ENCODE measurements at places on chromosomes 16 and 17.

DNA sequence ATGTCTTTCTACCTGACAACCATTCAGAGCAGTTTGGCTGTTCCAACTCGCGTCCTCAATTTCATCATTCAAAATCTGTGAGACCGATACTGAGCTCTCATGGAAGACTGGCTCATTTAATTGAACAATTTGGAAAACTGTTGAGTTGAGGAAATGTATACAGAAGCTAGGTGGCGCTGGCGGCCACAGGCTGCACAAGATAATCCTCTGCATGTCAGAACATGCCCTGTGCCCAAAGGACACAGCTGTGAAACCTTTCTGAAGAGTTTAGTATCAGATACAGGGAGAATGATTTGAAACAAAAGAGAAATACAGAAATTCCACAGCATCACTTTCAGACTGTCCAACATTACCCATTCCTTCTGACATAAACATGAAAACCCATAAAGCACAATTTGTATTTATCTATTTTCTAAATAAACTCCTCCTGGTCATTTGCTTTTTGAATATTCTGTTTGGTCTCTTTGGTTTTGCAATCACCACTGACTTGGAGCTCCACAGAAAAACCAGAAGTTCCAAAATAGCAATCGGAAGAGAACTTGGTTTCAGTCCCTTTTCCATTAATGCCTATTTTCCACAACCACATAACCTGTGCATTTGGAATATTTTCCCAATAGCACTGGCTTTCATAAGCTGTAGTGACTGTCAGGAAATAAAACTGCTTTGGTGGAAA, 192.8 kb downstream of the MAP2K6 start:
- no peak for DNase-seq

DNA sequence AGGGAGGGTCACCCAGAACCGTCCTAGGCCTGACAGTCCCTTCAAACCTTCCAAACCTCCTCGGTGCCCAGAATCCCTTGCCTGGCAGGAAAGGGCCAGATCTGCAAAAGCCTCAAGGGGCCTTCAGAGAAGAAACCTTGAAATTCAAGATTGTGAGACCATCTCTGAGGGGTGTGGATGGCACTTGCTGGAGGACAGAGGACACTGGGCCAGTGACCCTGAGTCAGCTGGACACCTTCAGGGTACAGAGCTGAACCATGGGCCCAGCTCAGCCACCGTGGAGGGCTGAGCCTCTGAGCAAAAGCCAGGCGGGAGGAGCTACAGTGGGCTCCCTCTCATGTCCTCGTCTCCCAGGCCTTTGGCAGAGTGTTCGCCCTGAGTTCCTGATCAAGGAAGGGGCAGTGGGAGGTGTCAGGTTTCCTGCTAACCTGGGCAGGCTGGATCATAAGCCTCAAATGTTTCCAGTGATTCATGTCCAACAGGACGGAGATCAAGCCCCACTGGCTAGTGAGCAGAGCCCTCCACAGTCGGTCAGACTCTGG, 3.0 kb downstream of the PDILT start:
- DNase-seq, result no peak

GRCh38 chr16:31141489-31142108, 6.1 kb upstream of the PRSS8 start:
- DNase-seq, result no peak

- no peak for DNase-seq
Measured at GRCh38 chr16:9836118-9836736, 346.0 kb downstream of the GRIN2A start.

DNA sequence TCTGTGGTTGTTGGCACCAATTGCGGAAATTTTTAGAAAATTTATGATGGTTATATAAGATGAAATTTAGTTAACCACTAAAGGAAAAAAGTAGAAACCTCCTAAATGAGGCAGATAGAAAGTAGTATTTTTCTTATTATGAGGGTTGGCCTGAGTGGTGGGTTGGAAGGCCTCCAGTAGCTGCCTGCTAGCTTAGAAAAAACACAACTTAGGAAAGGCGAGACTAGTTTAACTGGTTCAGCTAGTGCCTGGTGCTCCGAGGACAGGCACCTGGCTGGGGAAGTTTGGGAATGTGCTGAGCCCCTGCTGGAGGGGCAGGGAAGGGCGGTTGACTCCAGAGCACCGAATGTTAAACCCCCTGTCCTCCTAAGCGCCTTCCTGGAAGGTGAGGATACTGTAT, 19.9 kb downstream of the LDHD start:
- DNase-seq, result no peak

- DNase-seq, result no peak
Measured at GRCh38 chr17:73823684-73824083, 179.4 kb upstream of the SDK2 start.

DNA sequence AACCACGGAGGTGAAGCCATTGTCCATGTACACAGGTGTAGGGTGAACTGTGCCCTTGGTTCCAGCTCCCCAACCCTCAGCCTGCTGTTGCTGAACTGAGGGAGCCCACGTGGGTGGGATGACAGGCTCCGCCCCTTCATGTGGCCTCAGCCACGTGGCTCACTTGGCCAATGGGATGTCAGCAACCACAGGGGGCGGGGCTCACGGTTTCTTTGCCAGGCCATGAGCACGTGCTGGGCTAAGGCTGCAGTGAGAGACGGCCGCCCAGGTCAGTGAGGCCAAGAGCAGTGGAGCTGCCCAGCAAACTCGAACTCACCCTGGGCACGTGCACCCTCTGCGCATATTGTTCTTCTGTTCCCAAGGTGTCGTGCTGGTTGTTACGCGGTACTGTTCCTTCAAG, 282.6 kb downstream of the IRF8 start:
- no peak for DNase-seq

GRCh38 chr16:81077076-81077940, at the start of gene C16orf46:
C16orf46 (minus strand) TSS chr16:81077238; CDS start chr16:81063955, 13,283 bp downstream.
- peak; percentile 96 for DNase-seq

GRCh38 chr16:8887952-8888560, 5.9 kb downstream of the LITAFD start:
- DNase-seq, result no peak

DNA sequence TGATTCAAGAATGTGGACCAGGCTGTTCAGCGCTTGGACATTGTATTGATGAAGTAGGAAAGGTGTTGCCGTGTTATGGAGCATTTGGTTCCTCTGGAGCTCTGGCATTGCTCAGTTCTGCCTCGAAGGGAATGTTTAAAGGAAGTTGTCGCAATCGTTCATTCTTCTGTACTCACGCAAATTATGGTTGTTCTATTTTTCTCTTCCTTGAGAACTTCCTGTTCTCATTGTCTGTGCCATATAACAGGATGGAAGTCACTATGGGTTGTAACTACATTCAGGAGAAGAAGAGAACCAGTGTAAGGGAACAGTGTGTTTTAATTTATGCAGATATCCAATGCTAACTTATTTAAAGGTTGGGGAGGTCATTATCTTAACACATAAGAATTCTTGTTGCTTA, 13.0 kb downstream of the PCTP start:
- no peak for DNase-seq

- no peak for DNase-seq
Measured at GRCh38 chr16:50024207-50024606, 818 bp upstream of the CNEP1R1 start.

DNA sequence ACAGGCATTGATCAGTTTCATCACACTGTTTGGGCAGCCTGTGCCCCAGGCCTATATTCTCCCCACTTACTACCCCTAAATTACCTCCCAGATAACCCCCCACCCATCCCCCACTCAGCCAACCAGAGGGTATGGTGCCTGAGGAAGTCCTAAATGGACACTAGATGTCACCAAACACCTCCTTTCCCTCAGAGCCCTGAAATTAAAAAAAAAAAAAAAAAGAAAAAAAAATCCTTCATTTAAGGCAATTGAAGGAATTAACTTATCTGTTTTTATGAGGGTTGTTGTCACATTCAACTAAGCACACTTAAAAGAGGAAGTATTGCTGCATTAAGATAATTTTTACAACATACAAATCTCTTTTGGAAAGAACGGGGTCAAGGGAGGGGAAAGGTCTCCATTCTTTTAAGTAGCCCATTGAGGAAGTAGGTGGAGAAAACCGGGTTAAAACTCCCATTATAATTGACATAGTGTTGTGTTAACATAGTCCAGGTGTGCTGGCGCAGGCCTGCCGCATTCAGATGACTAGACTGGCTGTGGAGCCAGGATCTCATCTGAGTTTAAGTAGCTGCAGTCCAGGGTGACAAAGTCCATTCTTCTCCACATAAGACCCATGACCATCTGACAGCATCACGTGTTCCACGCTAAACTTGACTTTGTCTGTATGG, 46.3 kb downstream of the SNX11 start:
- no peak for DNase-seq

DNA sequence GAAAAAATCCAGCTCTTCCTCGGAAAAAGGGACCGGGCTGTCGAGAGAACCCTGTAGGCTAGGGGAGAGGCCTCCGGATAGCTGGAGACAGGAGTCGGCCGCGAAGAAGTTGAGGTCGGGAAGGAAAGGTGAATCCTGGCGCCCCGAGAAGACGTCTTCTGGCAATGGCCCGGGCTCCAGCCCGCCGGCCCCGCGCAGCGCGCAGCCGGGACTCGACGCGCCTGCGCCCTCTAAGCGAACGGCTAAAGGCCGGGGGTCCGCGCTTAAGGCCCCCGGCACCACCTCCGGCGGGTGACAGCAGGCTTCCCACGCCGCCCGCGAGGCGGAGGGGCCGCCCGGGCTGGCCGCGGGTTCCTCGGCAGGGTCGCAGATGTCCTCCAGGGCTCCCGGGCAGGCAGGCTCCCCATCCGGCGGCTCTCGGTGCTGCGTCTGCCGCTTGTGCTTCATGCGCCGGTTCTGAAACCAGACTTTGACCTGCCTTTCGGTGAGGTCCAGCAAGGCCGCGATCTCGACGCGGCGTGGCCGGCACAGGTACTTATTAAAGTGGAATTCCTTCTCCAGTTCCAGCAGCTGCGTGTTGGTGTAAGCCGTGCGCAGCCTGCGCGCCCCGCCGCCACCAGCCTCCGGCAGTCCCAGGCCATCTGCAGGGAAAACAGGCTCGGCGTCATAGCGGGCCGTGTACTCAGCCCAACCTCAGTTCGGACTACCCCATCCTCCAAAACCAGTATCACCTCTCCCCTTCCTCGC, 1.6 kb downstream of the HOXB2 start:
- peak; percentile 44 for DNase-seq

GRCh38 chr16:58510776-58511628, 4.3 kb upstream of the SETD6 start:
- DNase-seq, result no peak

GRCh38 chr17:55356434-55357328, 65.0 kb downstream of the MMD start:
- peak; percentile 63 for DNase-seq

- no peak for DNase-seq
Measured at GRCh38 chr16:80744856-80745255, 59.5 kb downstream of the CDYL2 start.

- no peak for DNase-seq
Measured at GRCh38 chr16:31008149-31008548, 2.3 kb downstream of the STX1B start.

DNA sequence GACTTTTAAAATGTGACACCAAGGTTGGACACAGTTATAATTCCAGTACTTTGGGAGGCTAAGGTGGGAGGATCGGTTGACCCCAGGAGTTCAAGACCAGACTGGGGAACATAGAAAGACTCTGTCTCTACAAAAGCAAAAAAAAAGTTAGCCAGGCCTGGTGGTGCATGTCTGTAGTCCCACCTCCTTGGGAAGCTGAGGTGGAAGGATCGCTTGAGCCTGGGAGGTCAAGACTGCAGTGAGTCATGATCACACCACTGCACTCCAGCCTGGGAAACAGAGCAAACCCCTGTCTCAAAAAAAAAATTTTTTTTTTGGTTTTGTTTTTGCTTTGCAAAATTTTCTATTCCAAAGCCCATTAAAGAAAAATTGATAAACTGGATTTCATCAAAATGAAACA, 281.4 kb downstream of the BCAS3 start:
- no peak for DNase-seq

GRCh38 chr17:45719335-45720071, 64.6 kb upstream of the CRHR1 start:
- no peak for DNase-seq

DNA sequence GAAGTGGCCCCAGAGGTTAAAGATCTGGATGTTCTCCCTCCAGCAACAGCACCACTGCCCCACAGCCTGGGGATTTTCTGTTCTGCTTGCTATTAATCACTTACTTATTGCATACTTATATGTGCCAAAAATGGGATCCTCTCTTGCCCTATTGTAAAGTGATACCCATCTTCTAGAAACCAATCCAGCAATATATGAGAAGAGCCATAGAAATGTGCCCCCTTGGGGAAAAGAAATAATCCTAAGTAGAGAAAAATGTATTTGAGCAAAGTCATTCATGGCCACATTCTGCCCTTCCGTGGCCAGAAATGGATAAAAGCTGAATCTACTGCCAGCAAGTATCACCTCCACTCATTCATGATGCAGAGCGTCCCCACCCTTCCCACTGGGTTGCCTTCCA, 20.9 kb downstream of the SOST start:
- no peak for DNase-seq

GRCh38 chr16:64762211-64762610, 359.7 kb downstream of the CDH11 start:
- no peak for DNase-seq

- no peak for DNase-seq
Measured at GRCh38 chr16:57167953-57168352, 17.9 kb downstream of the PSME3IP1 start.

GRCh38 chr17:75878174-75878998, at the start of gene TRIM47:
TRIM47 (minus strand) TSS chr17:75878581; CDS start chr17:75878548, 33 bp downstream.
- no peak for DNase-seq

DNA sequence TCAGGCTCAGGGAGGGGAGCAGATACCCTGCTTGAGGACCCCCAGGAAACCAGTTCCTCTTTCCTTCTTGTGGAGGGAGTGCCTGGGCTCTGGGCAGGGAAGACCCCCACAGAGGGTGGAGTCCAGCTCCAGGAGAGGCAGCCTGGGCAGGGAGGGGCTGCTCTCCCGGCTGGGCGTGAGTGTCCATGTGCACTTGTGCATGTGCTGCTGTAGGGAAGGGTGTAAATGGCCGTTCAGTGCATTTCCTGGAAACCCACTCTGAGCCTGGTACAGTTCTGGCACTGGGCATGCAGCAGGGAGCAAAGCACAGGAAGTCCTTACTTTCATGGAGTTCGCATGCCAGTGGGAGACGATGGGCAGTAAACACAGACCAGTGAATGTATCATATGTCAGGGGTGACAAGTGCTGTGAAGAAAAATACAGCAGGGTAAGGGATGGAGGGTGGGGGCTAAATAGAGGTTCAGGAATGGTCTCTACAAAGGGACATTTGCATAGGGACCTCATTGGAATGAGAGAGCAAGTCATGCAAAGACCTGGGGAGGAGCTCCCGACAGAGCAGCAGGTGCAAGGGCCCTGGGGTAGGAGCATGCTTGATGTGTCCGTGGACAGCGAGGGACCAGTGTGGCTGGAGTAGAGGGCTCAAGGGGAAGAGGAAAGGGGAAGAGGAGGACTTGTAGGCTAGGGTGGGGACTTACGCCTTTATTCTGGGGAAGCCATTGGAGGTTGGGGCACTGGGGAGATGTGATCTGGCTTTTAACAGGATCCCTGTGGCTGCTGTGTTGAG, 5.5 kb downstream of the STARD3 start:
- no peak for DNase-seq

Data from activated CD4-positive, alpha-beta T cell treated with anti-CD3 and anti-CD28 coated beads, Interleukin-2, amount 50 U/mL, for 4 hours (primary cell).